DMS53 (cell line): ENCODE measurements at places on chromosomes 11 and 22.

DNA sequence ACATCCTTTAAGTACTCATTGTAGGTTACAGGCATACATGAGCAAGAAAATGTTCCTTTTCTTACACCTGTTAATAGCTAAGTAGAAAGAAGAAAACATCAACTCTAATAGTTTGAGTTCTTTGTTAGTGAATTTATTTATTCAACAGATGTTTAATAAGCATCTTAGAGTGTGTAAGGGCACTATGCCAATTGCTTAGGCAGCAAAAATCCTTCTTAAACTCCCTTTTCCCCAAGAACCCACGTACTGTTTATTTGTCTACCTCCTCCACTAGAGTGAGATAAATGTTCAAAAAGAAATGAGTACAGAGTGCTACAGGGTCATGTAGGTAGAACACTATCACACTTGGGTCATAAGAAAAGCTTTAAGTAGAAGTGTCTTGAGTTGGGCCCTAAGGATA is 131.4 kb downstream of the CD44 start:
- no peak for DNase-seq

DNA sequence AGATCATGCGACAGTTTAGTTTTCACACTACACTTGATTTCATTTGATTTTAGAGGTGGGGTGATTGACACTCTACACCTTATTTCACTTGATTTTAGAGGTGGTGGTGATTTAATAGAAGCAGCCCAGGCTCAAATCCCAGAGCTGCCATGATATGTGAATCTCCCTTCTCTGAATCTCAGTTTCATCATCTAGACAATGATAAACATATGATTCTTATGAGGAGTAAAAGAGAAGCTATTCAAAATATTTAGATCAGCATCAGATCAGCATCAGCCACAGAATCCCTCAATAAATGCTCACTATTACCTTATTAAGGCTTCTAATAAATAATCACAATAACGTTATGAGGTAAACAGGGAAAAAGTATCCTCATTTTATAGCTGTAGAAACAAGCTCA is 98.8 kb downstream of the MSANTD4 start:
- DNase-seq = no peak

GRCh38 chr11:23127706-23128105 is 267.4 kb upstream of the CCDC179 start:
- DNase-seq = peak; percentile 40

DNA sequence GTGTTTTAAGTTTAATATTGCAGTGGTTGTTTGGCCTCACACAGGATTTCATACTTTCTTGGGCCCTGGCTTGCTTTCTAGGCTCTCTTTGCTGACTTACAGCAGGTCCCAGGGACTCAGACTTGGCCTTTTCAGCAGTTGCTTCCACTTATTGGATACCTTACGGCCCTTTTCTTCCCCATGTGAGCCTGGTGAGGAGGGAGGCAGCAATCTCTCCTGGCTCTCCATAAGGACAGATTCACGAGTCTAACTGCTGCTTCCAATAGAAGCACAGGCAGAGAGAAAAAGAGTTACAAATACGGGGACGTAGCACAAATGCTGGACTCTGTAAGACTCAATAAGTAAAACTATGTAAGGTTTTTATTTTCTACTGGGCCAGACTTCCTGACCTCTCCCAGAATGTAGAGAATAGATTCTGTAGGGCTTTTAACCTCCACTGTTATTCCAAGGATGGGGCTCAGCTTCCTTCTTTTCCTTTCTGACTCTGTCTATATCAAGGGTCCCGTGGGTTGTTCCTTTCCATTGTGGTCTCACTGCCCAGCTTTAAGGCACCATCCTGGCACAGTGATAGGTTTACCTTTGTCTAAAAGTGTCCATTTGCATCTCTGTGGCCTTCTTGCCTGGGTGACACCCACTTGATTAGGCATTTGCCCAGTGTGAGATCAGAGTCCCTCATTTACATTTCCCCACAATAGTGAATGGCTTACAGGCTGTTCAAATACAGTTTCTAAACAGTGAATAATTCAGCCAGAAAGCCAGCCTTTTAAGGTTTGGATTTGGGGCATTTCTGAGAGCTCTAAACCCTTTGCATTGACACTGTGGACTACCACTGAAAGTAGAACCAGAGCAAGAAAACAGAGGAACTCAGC is 92.8 kb downstream of the RASSF10 start:
- DNase-seq = no peak

DNA sequence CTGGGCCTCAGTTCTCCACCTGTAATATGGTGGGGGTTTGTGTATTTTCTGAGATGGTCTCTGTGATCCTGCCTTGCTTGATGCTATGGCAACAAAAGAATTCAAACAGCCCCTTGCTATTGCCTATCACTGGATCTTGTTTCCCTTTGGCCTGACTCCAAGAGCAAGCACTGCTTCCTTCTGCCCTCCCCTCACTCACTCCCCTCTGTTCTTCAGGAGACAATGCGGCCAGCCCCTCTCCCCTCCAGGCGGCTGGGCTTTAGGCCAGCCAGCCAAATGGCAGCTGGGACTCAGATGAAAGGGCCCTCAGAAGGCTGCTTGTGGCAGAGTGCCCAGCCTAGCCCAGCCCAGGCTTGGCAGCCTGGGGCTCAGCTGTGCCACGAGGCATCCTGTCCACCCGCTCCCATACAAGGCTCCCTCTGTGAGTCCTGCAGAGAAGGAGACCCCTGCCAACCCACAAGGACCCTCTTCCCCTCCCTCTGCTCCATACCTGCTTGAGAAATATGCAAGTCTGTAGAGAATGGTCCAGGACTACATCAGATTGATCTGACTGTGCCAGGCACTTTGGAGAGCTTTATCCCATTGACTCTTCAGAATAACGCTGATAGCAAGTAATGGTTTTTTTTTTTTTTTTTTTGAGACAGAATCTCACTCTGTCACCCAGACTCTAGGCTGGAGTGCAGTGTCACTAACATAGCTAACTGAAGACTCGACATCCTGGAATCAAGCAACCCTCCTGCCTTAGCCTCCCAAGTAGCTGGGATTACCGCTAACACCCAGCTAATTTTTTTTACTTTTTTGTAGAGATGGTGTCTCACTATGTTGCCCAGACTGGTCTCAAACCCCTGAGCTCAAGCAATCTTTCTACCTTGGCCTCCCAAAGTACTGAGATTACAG is 7.6 kb upstream of the KCTD14 start:
- peak; percentile 93 for DNase-seq

- peak; percentile 69 for DNase-seq
These were observed 58.1 kb downstream of the WNT11 start for GRCh38 chr11:76148231-76148630.

DNA sequence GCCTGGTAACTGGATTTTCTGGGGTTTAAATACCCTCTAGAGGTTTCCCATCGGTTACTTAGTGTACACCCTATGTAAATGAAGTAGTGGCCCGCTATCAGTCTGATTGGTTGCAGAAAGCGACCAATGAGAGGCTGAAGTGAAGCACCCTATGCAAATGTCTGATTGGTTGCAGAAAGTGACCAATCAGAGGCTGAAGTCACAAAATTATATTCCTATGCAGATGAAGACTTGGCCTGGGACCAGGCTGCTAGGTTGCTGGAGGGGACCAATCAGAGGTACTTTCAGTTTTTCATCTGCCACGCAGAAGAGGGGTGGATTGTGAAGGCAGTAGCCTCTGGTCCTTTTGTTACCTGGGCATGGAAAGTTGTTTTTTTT is 134.8 kb downstream of the TBC1D22A start:
- no peak for DNase-seq

- DNase-seq = no peak
These were observed 462.1 kb downstream of the OPCML start for GRCh38 chr11:133070021-133070713.

- no peak for DNase-seq
These were observed 4.9 kb downstream of the TMEM109 start for GRCh38 chr11:60918939-60919265.

DNA sequence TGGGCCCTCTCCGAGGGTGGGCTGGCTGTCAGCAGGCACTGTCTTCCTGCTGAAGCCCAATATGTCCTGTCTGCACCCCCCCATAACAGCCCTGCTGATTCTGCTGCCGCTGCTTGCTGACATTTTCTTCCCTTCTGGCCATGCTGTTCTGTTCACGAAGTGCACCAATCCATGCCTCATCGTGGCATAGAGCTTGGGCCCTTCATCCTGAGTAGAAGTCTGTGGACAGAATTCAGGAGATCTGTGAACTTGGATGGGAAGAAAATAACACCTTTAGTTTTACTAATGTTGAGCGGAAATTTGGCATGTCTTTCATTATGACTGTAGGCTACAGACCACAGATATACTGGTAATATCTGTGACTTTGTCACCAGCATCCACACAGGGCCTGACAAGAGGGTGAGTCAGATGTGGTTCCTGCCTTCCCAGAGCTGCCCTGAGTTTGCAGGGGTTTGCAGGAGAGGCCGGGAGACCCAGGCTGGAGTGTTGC is 14.1 kb upstream of the KIAA0930 start:
- peak; percentile 33 for DNase-seq

DNA sequence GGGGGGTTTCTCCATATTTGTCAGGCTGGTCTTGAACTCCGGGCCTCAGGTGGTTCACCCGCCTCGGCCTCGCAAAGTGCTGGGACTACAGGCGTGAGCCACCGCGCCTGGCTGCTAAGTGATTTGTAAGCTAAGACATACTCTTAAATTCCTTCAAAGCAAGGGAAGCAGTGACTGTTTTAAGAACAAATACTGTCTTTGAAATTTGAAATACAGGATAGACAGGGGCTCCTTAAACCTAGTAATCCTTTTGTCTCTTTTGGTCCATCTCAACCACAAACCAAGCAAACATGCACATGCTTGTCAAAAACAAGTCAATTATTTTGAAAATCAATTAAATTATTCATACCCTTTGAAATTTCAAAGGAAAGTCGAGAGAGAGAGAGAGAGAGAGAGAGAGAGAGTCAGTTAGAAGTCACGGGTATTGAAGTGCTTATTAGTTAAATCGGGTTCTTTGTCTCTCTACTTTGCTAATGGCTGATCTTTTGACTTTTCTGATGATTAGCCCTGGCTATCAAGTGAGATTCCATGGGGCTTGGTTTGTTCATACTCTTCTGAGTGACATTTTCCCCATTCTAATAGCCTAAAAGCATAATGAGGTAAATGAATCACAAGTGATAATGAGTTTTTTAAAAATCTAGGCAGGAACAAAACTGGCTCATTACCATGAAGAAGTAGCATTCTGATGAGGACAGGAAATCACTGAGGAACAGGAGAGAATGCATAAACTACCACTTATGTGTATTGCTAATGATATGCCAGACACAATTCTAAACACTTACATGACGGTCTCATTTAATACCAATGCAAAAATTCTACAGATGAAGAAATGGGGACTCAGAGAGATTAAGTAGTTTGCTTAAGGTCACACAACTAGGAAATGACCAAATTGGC is 48.0 kb downstream of the MCHR1 start:
- no peak for DNase-seq

DNA sequence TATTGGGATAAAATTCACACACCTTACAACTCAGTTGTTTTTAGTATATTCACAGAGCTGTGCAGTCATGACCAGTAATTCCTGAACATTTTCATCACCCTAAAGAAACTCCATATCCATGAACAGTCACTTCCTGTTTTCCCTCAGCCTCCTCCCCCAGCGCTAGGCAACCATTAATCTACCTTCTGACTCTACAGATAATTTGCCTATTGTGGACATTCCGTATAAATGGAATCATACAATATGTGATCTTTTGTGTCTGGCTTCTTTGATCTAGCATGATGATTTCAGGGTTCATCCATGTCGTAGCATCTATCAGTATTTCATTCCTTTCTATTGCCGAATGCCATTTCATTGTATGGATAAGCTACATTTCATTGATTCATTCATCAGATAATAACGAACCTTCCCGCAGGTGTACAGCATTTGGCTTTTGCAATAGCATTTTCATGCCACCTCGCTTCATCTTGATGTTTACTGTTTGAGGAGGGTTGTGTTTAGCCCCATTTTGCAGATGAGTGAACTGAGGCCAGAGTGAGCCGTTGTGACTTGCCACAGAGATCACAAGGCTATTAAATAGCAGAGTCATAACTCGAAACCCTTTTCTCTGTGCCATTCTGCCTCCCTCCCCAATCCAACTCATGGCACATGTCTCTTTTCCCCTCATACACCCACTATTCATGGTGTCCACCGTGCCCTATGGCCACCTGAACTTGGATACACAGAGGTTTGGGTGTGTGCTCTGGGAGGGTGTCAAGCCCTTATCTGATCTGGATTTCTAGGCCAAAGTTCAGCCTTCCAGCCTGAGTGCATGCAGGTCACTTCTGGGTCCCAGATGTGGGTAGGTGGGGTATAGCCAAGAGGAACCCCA is 11.1 kb upstream of the MYH9 start:
- peak; percentile 24 for DNase-seq

GRCh38 chr11:115643549-115644270 is 139.5 kb upstream of the CADM1 start:
- no peak for DNase-seq

DNA sequence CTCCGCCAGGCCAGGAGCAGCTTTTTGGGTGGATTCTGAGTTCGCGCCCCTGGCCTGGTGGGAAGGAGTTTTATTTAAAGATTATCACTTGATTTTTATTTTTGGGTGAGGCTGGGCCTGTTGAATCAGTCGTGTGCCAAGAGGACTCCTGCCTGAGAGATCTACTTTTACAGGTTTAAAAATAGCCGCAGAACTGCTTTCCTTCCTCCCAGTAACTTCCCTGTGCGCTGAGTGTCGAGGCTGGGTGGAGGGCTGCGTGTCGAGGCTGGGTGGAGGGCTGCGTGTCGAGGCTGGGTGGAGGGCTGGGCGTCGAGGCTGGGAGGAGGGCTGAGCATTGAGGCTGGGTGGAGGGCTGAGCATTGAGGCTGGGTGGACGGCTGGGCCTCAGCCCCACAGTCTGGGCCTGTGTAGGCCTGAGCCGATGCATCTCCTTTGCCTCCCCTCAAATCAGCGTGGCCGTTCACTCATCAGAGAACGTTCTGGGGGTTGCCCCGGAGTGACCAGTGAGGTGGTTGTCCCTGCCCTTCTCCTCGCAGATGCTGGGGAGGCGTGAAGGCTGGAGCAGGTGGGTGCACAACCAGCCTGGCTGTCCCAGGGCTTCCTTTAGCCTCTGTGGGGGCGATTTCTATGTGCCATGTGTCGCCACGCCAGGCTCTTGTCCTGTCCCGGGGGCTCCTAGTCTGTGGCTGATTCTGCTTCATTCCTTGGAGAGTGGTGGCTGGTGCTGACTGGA is 30.1 kb downstream of the GRAMD4 start:
- DNase-seq = no peak

- DNase-seq = no peak
These were observed 142.2 kb downstream of the HIPK3 start for GRCh38 chr11:33399421-33399820.

DNA sequence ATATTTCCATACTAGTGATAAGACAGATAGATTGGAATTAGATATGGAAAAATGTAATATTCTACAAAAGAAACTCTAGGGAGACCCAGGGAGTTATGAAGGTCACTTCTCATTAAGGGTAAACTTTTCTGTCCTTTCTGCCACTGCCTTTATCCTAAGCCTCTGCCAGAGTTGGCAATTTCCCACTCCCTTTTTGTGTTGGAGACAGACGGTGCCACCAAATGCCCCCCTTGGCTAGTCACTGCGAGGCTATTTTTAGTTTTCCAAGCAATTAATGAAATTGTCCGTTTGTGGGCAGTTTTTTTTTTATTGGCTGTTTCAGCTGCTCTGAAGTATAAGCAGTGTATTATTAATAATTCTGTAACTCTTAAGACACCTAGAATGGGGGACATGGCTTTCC is 67.6 kb upstream of the TENM4 start:
- no peak for DNase-seq
